ENCODE measurements at places on chromosomes 16 and 17.

GRCh38 chr16:48611329-48612137, 1.6 kb upstream of the N4BP1 start:
- DNase-seq: peak; percentile 45

GRCh38 chr17:72165192-72165866, 44.5 kb downstream of the SOX9 start:
- DNase-seq: no peak

GRCh38 chr17:57871155-57871554, 21.3 kb upstream of the MRPS23 start:
- DNase-seq: no peak

- DNase-seq: peak; percentile 17
These were observed 67.2 kb downstream of the PARN start for GRCh38 chr16:14562691-14563491.

GRCh38 chr17:35428229-35428628, 4.1 kb downstream of the SLFN12 start:
- no peak for DNase-seq

GRCh38 chr16:65235339-65236177, 113.7 kb upstream of the CDH11 start:
- no peak for DNase-seq

GRCh38 chr17:73743518-73744201, 99.4 kb upstream of the SDK2 start:
- no peak for DNase-seq

DNA sequence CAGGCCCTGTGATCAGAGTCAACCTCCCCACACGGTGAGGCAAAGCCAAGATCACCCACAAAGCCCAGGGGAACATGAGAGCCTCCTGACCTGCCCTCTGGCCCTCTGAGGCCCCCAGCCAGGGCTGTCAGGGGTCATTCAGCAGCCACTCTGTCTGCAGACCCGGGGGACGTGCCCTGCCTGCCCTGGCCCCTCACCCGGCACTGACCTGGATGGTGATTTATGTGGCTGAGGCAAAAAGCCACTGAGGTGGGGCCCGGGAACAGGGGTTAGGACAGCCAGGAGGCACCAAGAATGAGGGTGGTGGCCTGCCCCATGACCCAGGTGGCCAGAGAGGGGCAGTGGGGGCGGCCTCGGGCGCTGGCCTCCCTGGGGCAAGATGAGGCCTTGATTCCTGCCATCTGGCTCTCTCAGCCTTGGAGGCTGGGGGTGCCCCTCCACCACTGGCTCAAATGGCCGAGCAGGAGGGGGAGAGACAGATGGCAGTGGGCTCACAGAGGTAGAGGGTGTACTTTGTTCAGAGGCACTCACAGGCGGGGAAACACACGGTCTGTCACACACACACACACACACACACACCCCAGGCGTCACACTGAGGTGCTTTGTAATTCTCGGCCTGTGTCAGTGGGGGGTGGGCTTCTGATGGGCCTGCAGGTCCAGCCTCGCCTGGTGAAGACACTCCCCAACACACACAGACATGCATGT, 174.0 kb upstream of the GSE1 start:
- DNase-seq: no peak

GRCh38 chr17:73420897-73421296, 109.1 kb upstream of the CDC42EP4 start:
- peak; percentile 51 for DNase-seq
